ENCODE measurements at places on chromosomes 2 and 18.

- DNase-seq: no peak
Observed at GRCh38 chr2:106579750-106580197, 92.6 kb downstream of the CD8B2 start.

- DNase-seq: no peak
Observed at GRCh38 chr2:69631402-69631801, 12.1 kb downstream of the AAK1 start.

GRCh38 chr2:98912221-98912851 is 23.7 kb downstream of the CRACDL start:
- no peak for DNase-seq

GRCh38 chr2:109189751-109190150 is 60.7 kb downstream of the SH3RF3 start:
- no peak for DNase-seq

DNA sequence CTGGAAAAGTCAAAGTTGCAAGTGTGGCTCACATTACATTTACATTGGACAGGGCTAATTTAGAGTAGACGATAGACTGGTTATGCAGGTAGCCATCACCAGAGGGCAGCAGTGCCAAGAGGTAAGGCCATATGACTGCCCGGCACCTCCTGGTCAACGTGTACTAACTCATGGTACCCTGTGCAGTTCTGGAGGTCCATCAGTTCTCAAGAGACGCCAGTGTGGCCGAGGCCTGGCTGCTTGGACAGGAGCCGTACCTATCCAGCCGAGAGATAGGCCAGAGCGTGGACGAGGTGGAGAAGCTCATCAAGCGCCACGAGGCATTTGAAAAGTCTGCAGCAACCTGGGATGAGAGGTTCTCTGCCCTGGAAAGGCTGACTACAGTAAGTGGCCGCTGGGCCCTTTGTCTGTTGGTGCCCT is 65.8 kb upstream of the EML6 start:
- DNase-seq: peak; percentile 74

DNA sequence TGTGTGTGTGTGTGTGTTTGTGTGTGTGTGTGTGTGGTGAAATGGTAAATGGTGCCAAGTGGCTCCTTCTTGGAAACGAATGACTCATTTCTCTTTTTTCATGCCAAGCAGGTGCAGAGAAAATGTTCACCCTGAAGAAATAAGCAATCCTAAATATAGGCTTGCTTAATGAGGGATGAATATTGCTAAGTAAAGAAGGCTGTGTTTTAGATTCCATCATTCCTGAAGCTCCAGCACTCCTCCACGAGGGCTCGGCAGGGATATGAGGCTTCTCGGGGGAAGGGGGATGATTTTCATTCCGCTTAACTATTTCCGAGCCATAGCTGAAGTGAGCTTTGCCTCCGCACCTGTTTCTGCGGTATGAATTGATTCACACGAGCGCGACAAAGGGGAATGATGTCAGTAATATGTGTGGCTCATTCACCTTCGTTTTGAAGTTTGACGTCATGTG is 72.9 kb downstream of the TSN start:
- DNase-seq: no peak

DNA sequence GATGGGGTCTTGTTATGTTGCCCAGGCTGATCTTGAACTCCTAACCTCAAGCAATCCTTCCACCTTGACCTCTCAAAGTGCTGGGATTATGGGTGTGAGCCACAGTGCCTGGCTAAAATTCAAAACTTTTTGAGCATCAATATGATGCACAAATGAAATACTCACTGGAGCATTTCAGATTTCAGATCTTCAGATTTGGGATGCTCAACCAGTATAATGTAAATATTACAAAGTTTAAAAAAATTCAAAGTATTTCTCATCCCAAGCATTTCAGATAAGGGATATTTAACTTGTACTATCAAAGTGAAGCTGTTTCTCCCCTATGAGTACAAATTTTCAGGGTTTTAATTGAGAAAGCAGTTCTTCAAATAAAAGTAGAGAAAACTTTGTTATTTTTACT is 164.1 kb upstream of the CCDC68 start:
- DNase-seq: no peak

- no peak for DNase-seq
Observed at GRCh38 chr2:134776836-134777235, 58.0 kb upstream of the TMEM163 start.

- DNase-seq: peak; percentile 52
Observed at GRCh38 chr18:6543330-6543908, 128.7 kb upstream of the L3MBTL4 start.

GRCh38 chr18:66553824-66554223 is 50.1 kb downstream of the CDH19 start:
- DNase-seq: no peak

- no peak for DNase-seq
Observed at GRCh38 chr2:55357927-55358326, 61.7 kb downstream of the CCDC88A start.

DNA sequence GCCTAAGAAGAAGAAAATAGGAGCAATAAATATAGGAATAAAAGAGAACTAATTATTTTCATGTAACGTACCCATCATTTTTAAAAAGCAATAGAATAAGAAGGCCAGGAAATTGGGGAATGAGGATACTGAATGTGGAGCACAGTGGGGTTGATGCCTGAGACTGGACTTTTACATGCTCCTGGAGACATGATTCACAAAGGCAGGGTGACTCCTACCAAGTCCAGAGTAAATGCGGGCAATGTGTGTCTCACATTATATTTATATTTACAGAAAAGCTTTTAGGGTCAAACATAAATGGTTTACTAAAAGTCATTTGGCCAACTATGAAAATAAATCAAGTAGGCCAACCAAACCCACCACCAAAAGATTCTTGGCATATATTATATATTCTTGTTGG is 87.9 kb upstream of the COL5A2 start:
- DNase-seq: no peak

- peak; percentile 15 for DNase-seq
Observed at GRCh38 chr2:165746501-165746900, 47.5 kb downstream of the GALNT3 start.

DNA sequence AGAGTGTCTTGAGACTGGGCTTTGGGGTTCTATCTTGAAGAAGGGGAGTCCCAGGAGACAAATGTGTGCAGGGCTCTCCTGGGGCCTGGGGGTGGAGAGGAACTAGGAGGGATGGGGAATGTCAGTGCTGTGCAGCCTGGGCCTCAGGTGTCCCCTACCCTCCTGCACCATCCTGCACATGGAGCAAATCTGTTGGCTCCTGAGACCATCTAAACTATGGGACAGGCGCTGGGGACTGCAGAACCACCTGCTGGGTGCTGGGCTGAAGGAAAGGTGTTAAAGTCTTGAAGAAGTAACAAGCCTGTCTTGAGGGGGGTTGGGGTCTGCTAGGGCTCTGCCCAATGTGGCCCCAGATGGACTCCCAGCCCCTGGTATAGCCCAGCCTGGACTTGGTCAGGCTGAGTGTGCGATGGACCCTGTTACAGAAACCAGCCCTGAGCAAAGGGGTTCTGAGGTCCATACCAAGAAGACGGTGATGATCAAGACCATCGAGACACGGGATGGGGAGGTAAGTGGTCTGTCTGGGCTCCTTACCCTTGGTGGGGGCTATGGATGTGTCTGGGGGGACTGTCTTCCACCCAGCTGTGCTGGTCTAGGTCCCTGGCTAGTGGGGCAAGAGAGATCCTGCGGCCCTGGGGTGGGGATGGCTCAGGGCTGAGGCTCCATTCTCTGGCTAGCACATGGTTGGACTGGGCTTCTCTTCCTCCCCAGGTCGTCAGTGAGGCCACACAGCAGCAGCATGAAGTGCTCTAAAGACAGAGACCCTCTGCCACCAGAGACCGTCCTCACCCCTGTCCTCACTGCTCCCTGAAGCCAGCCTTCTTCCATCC is 7.3 kb downstream of the DES start:
- DNase-seq: no peak

DNA sequence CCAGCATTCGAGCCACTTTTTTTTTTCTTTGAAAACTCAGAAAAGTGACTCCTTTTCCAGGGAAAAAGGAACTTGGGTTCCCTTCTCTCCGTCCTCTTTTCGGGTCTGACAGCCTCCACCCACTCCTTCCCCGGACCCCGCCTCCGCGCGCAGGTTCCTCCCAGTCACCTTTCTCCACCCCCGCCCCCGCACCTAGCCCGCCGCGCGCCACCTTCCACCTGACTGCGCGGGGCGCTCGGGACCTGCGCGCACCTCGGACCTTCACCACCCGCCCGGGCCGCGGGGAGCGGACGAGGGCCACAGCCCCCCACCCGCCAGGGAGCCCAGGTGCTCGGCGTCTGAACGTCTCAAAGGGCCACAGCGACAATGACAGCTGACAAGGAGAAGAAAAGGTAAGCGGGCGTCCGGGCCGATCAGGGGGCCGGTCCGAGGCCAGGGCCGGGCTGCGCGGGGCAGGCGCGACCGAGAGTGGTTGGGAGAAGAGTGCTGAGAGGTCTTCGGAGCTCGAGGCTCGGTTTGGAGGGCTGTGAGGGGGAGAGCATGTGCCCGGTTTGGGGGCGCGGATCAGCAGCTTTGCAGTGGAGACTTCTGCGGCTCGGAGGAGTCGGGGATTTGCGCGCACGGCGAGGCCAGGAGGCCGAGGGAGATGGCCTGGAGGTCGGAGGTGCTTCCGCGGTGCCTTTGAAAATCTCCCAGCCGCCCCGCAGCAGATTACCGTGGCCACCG is 502 bp downstream of the EPAS1 start:
- peak; percentile 29 for DNase-seq

- DNase-seq: no peak
Observed at GRCh38 chr2:133541376-133541775, 26.9 kb downstream of the NCKAP5 start.

- DNase-seq: no peak
Observed at GRCh38 chr2:44171018-44171417, 2.3 kb downstream of the PPM1B start.

DNA sequence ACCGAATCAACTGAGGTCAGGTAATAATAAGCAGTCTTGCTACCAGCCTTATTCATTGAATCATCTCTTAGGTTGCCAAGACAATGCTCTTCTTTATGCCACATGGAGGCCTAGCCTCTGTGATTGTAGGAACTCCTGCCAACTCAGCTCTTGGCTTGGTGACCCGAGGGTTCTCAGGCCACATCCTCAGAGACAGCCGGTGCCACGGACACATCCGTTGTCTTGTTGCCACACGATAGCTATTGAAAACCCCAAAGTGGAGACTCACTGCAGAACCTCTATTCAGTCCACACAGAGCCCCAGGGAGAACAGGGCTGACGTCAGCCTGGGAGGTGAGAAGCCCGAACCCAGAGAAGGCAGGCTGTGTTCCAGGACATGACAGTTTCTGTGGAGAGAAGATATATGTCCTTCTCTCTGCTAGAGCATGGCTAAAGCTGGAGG is 53.5 kb upstream of the TGFA start:
- no peak for DNase-seq

- no peak for DNase-seq
Observed at GRCh38 chr2:215034154-215034553, 104.3 kb downstream of the ABCA12 start.

DNA sequence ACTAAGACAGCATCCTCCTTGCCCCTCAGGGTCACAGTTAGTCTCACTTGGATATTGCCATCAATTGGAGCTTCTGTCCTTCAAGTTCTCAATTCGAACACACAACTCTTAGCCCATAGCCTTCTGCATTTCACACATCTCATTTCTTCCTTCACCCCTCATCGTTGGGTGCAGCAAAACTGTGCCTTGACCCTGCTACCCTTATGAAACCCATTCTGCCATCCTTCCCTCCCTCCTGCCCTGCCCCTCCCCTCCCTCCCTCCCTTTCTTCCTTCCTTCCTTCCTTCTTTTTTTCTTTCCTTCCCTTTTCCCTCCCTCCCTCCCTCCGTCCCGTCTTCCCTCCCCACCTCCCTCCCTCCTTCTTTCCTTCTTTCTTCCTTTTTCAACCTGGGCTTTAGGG is 80.7 kb upstream of the CYRIA start:
- DNase-seq: no peak

DNA sequence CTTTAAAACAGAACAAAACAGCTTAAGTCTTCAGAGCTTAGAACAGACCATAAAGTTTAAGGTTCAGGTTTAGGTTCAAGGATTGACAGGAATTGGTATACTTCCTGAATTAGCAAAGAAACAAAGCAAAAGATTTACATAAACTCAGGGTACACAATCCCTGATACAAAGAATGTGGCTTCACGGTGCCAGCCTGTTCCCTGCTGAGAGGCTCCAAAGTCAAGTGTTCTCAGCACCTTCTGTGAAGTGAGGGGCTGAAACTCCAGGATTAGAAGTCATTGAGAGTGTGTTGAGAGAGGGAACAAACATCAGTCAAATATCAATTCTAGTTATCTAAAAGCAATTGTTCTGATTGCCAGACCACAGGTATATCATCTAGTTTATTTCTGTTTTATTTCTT is 35.7 kb downstream of the DYNAP start:
- DNase-seq: no peak

DNA sequence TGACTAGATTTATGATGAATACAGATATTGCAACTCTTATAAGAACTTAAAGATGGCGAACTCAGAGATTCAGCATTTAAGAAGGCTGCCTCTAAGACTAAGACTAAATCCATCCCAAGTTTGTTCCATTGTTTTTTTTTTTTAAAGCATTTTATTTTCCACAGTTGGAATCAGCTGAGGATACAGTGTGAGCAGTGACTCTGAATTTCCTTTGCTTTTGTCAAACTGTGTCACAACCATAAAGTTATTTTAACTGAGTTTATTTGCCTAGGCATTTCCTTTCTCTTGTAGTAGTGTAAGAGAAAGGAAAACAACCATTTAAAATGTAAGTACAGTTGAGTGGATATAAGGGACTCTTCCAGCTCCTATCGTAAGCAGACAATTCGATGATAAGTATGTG is 63.9 kb downstream of the ZEB2 start:
- no peak for DNase-seq

GRCh38 chr2:120939595-120940318 is 204.1 kb downstream of the GLI2 start:
- peak; percentile 71 for DNase-seq

- DNase-seq: no peak
Observed at GRCh38 chr2:174518395-174518794, 31.6 kb upstream of the GPR155 start.

GRCh38 chr2:26024260-26024659 is 9.6 kb upstream of the RAB10 start:
- DNase-seq: no peak

All from hematopoietic multipotent progenitor cell treated with erythropoietin and hydrocortisone succinate and interleukin-3 and kit ligand, for 4 days (in vitro differentiated cells).